Renal cortex interstitium (tissue), 15 donors: ENCODE measurements at places on chromosomes 3 and 15.

GRCh38 chr3:27540231-27540630, 56.0 kb upstream of the SLC4A7 start:
- no peak for DNase-seq

GRCh38 chr3:169835533-169835932, 22.8 kb upstream of the LRRC34 start:
- DNase-seq, result no peak

DNA sequence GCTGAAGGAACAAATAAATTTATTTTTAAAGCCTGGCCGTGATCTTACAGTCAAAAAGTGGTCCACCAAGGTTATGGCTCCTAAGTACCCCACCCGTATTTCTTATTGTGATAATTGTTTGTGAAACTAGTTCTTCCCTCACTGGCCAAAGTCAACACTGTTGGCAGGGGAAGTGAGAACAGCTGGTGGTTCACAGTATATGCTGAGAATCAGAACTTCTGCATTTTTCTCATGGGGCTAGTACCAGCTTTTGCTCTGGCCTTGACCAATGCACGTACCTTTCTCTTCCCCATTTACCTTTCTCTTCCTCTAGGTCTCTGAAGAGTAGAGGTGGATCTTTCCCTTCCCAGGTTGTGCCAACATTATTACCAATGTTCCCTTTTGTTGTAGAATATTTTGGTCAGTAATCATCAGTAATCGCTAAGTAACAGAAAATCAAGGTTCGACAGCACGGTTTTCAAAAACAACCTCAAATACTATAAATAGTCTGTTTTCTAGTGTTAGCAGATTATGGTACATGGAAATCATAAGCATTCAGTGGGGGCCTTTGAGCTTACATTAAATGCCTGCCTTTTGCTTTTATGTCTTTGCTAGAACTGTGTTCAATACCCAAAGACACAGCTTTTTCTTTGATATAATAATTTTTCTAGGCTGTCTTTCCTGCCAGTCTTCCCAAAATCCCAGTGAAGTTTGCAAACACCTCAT, 268.0 kb downstream of the LPP start:
- no peak for DNase-seq

GRCh38 chr3:128269006-128269775, 115.9 kb downstream of the EEFSEC start:
- no peak for DNase-seq

- no peak for DNase-seq
Observed at GRCh38 chr3:108106449-108106848, 15.6 kb upstream of the CD47 start.

DNA sequence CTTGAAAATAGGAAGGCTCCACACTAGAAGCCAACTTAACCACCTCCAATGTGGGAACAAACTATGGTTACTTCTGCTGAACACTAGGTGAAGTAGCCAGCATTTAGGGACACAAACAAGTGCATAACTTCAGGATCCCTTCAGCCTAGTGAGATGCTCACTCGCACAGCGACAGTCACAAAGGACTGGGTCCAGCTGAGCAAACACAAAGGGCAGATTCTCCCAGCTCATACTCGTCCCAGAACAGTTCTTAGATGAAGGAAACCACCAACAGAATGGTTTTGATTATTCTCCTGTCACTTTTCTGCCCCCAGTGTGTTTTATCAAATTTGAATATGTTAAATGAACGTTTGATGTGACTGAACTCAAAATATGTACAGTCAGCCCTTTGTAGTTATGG, 201.6 kb downstream of the KCNAB1 start:
- no peak for DNase-seq

DNA sequence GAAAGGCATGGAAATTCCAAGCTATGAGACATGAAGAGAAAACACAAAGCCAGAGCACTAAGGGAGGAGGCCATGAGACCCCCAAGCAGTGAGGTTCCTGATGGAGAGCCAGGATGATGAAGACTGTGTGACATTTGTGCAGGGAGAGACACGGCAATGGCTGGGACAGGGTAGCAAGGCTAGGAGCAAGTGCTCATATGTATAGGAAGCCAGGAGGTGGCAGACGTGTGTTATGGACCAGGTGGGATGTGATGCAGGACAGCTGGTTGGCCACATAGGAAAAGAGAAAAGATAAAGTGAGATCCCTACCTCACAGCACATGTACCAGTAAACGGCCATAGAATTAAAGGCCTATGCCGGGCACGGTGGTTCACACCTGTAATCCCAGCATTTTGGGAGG, 112.7 kb downstream of the APBA2 start:
- no peak for DNase-seq

GRCh38 chr3:31399271-31399670, 133.5 kb upstream of the STT3B start:
- no peak for DNase-seq

DNA sequence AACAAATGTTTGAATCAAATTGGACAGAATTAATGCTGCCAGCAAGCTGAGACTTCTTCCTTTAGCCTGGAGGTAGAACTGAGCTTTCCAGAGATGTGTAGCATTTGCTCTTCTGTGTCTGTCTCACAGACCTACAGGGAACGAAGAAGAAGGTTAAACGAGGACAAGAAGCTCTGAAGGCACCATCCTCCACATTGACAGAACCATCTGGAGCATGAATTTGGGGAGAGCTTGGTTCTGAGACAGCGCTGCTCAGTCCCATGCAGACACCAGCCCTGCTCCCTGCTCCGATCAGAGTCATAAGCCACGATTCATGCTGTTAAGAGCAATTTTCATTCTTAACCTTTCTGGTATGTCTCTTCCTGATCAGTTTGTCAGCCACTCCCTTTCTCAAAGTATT, 7.7 kb upstream of the KY start:
- no peak for DNase-seq

DNA sequence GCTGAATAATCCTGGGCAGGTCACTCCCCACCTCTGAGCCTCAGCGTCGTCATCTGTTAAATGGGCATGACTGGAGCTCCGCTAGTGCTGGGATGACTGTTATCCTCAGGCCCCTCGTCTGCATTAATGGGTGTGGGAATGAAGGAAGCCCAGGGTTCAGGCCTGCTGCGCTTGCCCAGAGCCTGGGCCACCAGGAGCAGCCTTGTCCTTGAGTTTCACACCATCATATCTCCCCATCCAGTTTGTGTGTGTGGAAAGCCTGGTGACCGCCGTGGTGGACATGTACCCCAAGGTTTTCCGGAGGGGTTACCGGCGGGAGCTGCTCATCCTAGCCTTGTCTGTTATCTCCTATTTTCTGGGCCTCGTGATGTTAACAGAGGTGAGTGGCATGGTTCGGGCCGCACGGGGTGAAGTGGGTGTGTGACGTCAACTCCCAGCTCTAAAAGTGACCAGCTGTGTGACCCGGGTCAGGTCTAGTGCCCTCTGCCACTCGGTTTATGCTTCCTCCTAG, 63.5 kb upstream of the SLC6A1 start:
- DNase-seq, result no peak

DNA sequence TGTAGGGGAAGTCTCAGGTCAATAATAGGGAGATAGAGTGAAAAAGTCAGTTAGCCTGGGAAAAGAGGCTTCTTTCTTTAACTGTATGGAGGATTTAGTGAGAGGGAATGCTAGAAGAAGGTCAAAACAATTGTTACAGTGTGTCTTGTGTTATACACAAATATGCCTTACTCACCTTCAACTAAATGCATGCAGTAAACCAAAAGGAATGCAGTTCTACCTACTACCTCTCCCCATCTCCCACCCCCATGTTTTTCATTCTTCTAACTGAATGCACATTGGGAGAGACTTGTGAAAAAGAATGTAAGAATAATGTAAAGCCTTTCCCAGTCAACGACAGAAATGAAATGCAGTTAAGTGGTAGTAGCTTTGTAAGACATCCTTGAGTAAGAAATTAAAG, 33.8 kb downstream of the CCDC66 start:
- DNase-seq, result no peak
